ENCODE measurements at places on chromosomes 4 and X.

- peak; percentile 63 for DNase-seq
Observed at GRCh38 chr4:8192748-8193738, 6.0 kb upstream of the SH3TC1 start.

DNA sequence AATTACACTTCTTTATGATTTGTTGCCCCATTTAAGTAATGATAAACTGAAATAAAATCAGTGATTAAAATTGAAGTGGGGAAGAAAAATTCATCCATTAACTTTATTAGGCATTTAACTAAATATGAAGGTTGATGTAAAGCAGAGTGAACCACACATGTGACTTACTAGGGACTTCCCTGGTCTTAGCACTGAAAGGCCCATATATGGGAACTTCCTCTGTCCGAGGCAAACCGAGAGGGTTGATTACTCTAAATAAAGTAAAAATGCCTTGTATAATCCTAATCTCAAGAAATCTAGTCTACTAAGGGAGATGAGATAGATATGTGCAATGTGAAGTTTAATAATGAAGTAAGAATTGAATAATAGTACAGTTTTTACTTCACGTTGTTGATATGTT lies 403.9 kb upstream of the RPS6KA3 start:
- DNase-seq = no peak

DNA sequence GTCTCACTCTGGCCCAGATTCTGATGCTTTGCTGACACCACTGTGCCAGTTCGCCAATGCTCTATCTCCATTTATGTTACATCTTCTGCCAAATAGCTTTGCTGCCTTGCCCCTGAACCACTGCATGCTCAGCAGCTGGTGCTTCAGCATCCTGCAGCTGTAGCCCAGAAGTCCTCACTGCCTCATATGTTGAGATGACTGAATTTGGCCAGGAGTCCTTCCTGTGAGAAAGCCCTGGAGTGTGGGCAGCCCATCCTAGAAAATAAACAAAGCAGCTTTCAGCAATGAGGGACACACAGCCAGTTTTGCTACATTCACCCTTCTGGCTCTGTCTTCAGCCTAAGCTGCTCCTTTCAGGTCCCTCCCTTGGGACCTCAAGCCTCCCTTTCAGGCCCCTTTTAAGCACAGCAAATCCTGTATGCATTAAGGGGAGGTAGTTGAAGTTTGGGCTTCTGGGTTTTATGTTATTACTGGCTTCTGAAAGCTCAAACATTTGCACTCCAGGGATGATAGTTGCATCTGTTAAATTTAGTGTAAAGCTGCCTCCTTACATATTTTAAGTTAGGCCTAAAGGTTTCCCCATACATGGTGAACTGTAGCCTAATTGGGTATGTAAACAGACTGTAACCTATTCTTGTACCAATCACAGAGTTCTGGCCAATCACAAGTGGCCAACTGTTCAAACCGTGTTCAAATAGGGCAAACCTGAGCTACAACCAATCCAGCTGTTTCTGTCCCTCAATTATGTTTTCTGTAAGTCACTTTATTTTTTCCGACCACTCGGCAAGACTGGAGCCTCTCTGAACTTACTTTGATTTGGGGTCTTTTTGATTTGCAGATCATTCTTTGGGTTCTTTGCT lies 2.1 kb upstream of the TMEM165 start:
- peak; percentile 20 for DNase-seq

GRCh38 chr4:56226579-56226978 lies 160.7 kb downstream of the AASDH start:
- no peak for DNase-seq

DNA sequence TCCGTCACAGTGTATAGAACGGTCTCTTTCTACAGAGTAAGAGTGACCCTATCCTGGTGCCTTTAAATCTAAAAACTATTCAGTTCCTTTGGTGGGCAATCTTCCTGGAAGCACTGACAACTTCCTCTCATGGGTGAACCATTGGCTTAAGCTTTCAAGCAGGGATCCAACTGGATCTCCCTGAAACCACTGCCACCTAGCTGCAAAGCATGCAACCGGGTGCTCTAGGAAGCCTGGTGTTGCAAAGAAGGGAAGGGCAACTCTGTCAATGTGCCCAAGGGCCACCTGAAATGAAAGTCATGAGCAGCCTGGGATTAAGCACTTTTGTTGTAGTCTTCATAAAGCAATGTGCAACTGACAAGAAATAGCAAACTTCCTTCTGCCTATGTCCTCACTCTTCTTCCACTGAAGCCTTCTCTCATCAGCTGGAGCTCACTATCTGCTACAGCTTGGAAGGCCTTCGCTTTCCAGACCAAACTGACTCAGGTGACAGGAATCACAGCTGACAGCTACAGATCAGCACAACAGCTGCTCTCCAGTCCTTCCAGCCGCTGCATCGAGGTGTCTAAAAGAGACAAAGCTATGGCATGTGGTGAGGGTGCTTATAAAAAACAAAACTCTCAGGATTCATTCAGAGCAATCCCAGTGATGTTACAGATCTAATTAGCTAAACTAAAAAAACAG lies 46.1 kb downstream of the SETD7 start:
- DNase-seq = peak; percentile 38

GRCh38 chrX:39301036-39301435 lies 499.8 kb downstream of the MID1IP1 start:
- DNase-seq = no peak

- no peak for DNase-seq
Observed at GRCh38 chrX:56503941-56504673, 59.3 kb upstream of the UBQLN2 start.

DNA sequence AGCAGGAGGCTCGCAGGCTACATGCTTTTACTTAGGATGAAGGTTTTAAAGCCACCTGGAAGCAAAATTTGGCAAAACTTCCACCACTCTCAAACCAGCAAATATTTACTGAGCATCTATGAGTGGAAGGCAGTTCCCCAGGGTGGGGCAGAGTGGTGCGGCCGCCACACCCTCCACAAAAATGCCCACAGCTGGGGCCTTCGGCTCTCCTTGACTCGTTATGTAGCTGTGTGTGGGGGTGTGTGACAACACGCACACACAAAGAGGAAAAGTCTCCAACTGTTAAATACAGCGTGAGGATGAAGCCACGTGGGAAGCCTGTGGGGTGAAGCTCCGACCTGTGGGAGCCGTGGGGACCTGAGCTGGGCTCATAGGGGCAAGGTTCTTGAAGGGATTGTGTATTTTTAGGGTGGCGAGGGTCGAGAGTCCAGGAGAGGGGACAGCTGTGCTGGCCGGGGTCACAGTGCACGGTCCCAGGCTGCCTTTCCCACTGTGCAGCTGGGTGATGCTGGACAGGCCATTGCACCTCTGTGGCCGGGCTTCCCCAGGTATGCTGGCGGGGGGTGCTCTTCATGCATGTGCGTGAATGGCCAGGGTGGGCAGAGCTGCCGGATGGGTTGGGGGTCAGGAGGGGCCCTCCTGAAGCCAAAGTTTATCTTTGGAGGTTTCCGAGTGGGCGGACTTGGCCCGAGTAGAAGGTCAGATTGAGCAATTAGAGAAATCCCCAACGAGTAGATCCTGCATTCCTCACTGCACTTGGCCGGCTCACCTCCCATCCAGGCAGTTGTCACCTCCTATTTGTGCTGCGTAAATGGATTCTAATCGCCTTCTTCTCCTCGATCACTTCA lies 25.4 kb downstream of the SORCS2 start:
- DNase-seq = no peak

- peak; percentile 0 for DNase-seq
Observed at GRCh38 chrX:112761242-112762207, 79.1 kb downstream of the AMOT start.

- DNase-seq = no peak
Observed at GRCh38 chrX:54921427-54922021, 900 bp downstream of the TRO start.

DNA sequence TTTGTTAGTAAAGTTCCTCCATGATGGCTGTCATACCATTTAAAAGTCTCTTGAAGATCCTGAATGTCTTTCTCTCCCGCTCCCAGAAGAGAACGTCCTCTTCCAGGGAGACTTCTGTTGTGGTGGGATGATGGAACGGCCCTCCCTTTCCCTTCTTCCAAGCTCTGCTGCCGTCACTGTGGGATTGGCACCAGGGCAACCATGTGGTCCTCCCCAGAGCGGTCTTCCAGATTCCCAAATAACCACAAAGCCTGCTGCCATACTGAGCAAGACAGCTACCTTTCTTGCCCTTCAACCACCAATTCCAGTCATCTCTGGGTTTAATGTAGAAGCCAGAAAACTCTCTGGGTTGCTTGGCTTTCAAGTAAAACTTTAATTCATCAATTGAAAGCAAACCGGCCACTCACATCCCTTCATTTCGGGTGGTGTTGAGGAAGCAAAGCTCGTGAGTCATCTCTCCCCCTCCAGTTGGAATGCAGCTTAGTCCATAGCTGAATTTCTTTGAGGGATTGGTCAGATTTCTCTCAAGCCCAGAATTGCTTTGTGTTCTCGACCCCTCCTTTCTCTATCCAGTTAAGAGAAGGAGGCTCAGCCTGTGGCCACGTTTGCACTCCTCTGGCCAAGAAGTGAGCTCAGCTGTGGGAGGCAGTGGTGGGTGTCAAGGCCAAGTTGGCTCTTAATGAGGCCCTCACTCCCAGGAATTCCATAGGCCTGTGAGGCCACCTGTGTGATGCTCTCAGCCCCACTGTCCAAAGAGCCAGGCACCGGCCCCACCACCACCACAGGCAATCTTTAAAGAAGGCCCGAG lies 36.9 kb downstream of the FHDC1 start:
- DNase-seq = no peak

- no peak for DNase-seq
Observed at GRCh38 chrX:123873956-123874355, 14.1 kb downstream of the XIAP start.

GRCh38 chrX:34659575-34659974 lies 2.5 kb upstream of the TMEM47 start:
- DNase-seq = no peak

- no peak for DNase-seq
Observed at GRCh38 chrX:530726-531610, 99.6 kb upstream of the SHOX start.

DNA sequence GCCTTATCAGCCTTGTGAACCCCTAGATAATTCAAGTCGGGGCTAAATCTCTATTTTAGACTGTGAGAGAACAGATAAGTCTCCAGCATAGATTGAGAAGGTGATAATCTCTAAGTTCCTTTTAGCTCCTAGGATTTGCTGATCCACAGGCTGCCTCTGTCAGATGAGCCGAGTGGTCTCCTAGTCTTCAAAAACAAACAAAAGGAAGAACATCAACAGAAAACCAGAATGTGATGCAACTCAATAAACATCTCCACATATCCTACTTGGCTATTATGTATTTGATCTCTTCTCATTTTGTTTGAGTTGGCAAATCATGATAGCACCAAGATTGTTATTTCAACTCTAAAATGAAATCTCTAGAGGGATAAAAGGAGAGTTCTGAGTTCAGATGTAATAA lies 88.4 kb upstream of the SLC7A11 start:
- DNase-seq = no peak

DNA sequence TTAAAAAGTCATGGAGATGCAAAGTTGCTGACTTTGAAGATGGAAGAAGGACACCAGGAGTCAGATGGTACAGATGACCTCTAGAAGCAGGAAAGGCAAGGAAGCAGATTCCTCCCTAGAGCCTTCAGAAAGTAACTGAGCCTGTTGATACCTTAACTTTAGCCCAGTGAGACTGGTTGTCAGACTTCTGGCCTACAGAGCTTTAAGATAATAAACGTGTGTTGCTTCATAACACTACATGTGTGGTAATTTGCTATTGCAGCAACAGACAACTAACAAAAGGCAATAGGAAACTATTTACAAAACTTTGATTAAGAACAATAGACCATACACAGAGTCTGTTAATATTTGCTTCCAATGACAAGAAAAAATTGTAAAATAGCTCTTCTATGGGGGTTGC lies 102.0 kb upstream of the USP38 start:
- no peak for DNase-seq

GRCh38 chr4:25386926-25387325 lies 9.9 kb downstream of the ANAPC4 start:
- DNase-seq = no peak

DNA sequence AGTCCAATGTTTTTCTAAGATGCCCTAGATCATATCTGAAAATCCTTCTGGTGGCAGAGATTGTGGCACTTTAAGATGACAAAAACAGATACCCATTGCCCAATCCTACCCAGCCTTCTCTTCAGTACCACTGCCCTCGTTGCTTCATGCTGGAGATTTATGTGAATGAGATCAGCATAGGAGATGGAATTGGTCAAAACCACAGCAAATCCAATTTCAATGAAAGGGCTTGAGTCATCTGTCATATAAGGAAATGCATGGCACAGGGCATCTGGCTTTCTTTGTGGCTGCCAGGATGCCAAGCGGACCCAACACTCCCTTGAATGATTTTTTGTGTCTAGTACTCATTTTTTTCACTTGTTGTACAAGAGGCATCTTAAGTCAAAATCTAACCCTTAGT lies 16.8 kb downstream of the AFF2 start:
- peak; percentile 34 for DNase-seq

DNA sequence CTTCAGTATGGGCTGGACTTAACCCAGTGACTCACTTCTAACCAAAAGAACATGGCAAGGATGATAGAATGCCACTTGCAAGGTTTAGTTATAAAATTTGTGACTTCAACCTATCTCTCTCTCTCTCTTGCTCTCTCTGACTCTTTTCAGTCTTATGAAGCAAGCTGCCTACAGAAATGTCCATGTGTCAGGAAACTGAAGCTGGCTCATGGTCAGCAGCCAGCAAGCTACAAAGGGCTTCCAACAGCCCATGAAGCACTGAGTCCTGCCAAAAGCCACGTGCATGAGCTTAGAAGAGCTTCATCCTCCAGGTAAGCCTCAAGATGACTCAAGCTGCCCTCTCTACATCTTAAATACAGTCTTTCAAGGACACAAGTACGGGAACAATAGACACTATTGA lies 100.3 kb downstream of the HS3ST1 start:
- DNase-seq = no peak

DNA sequence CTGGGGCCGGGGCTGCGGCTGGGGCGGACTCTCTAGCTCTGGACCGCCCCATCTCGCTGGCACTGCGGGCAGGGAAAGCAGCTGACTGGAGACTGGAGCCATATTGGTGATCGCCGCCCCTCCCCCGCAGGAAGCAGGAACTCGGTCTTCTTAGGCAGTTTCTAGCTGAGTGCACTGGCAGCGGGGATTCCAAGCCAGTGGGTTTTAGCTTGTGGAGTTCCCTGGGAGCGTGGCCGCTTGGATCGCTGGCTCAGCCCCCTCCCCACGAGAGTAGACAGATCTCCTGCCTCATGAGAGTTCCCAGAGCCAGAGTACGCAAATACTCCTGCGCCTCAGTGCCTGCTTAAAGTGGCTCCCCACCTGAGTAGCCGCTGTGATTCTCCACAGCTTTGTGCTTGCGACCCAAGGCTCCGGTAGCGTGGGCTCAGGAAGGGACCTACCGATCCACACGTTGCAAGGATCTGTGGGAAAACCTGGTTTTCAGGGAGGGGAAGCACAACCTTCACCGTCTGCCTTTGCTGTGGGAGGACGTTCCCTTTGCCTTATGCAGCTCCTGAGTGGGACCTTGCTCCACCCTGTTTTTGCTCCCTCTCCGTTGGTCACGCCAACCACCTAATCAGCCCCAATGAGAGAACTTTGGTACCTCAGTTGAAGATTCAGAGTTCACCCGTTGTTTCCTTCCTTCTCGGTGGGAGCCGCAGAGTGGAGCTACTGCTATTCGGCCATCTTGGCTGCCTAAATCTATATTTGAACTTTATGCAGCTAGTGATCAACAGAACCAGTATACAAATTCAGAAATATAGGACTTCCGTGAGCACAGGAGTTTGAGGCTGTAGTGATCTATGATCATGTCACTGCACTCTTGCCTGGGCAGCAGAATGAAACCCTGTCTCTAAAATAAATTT lies 803.9 kb upstream of the PCDH10 start:
- DNase-seq = no peak

GRCh38 chr4:14165222-14165920 lies 537.8 kb upstream of the BOD1L1 start:
- DNase-seq = no peak

Measured in NB4 (cell line).